ENCODE measurements at places on chromosomes 12 and 14.

GRCh38 chr12:57983146-57983857 is 41.9 kb downstream of the ATP23 start:
- DNase-seq, result peak; percentile 73

- no peak for DNase-seq
Observed at GRCh38 chr12:6457220-6457945, 5.5 kb downstream of the TAPBPL start.

- no peak for DNase-seq
Observed at GRCh38 chr12:5582541-5582940, 150.6 kb downstream of the NTF3 start.

DNA sequence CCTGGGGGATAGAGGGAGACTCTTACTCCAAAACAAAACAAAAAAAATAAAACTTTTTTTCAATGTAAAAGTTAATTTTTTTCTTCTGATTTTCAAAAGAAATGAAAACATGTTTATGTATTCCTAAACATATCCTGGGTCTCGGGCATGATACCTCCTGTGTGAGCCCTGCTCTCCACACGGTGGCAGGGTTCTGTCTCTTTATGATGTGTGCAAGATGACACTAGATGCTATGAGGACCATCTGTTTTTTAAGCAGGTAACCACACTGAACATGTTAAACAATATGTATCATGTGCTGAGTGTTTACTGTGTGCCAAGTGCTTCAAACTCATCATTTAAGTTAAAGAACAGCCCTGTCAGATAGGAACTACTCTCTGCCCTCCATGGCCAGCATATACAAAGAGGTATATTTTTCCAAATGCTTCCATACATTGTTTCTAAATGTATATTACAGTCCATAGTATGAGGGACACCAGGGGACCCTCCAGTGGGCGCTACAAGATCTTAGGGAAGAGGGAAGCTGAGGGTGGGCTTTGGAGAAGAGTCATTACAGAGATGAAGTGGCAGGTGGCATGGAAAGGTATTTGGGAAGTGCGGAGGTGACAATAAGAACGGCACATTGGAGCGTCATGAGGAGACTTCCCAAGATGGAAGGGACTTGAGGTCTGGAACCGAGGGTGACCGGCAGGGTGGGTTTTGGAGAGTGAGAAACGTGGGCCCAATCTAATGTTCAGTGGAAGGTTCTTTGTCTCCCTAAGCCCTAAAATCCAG is 28.5 kb downstream of the FOS start:
- peak; percentile 57 for DNase-seq

DNA sequence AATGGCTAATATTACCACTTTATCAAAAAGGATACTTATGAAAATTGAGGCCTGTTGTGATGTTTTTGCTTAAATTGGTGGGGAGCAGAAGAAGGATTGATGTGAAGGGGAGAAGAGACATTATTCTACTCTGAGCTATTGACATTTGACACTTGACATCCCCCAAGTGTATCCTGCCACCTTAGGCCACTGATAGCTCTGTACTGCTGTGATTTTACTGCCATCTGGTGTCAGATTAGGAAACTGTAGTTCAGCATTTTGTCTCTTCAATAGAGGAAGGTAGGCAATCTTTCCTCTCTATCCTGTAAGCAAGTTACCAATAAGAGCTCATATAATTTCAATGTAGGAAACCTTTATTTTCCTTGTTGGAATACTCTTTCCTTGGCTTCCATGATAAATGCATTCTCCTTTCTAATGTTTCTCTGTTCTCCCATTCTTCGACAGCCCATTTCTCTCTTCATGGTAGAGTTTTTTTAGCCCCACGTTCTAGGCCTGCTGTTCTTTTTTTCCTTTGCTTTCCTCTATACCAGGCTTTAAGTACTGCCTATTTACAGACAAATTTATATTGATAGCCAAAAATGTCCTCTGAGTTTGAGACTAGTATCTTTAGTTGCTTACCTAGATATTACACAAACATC is 46.3 kb downstream of the PPHLN1 start:
- peak; percentile 82 for DNase-seq

GRCh38 chr12:108612788-108613282 is 15.0 kb upstream of the TMEM119 start:
- no peak for DNase-seq

DNA sequence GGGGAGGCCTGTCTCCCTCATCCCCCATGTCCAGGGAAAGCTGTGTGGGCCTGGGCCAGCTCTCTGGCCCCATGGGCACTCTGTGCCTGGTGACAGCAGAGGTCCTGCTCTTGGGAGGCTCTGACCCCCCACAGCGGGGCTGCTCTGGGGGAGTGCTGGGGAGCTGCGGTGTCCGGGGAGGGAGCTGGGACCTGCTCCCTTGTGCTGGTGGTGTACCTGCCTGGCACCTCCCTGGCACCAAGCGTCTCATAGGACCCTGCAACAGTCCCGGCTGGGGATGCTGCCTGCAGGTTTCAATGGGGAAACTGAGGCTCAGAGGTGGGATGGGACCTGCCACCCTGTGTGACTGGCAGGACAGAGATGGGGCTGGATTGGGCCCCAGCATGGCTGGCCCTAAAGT is 111.3 kb downstream of the KIF26A start:
- no peak for DNase-seq

DNA sequence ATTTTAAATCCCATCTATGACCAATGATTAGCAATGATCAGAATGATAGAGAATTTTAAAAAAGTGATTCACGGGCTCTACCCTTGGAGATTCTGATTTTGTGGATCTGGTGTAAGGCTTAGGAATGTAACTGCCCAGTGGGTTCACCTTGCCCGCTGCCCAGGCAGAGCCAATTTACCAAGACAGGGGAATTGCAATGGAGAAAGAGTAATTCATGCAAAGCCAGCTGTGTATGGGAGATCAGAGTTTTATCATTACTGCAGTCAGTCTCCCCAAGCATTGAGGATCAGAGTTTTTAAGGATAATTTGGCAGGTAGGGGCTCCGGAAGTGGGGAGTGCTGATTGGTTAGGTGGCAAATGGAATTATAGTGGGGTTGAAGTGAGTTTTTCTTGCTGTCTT is 480.6 kb downstream of the ATP23 start:
- no peak for DNase-seq

Data from PC-3 (cell line).